ENCODE measurements at places on chromosomes 16 and 17.

DNA sequence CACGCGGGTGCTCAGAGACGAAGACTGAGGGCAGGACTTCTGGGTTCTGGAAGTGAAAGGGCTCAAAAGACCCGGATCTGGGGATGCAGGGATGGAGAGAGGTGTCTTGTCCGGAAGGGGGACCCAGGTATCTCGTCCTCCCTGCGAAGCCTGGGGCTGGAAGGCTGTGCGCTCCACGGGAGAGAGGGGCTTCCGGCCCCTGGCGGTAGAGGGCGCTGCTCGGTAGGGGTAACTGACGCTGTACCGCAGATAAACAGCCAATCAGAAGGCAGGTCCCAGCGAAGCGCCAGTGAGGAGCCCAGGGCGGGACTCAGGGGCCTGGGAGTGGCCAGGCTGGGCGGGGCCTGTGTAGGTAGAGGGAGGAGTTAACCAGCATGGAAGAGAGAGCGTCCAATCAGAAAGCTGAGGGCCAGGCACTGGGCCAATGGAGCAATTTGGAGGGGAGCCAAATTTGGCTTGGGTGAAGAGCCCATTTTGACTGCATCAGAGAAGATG lies 804 bp downstream of the TGFB1I1 start:
- DNase-seq: no peak

DNA sequence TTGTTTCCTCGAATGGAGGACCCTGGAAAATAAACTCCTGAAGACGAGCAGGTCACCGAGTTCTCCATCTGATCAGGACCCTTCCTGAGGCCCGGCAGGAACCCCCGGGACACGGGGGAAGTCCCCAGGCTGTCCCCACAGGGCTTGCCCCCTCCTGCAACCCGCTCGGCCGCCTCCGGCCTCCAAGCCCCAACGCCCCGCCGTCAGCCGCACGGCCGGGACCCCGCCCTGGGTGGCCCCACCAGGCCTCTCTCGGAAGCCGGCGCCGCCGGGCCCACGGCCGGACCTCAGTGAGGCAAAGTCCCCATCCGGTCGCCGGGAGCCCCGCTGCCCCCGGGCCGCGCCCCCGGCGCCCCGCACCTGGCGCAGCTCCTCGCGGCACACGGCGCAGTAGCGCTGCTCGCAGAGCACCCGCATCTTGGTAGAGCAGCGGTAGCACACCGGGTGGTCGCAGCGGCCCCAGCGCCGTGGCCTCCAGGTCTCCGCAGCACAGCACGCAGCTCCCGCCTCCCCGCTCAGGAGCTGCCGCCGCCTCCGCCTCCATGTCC lies 383 bp downstream of the ZNF598 start:
- DNase-seq: no peak

DNA sequence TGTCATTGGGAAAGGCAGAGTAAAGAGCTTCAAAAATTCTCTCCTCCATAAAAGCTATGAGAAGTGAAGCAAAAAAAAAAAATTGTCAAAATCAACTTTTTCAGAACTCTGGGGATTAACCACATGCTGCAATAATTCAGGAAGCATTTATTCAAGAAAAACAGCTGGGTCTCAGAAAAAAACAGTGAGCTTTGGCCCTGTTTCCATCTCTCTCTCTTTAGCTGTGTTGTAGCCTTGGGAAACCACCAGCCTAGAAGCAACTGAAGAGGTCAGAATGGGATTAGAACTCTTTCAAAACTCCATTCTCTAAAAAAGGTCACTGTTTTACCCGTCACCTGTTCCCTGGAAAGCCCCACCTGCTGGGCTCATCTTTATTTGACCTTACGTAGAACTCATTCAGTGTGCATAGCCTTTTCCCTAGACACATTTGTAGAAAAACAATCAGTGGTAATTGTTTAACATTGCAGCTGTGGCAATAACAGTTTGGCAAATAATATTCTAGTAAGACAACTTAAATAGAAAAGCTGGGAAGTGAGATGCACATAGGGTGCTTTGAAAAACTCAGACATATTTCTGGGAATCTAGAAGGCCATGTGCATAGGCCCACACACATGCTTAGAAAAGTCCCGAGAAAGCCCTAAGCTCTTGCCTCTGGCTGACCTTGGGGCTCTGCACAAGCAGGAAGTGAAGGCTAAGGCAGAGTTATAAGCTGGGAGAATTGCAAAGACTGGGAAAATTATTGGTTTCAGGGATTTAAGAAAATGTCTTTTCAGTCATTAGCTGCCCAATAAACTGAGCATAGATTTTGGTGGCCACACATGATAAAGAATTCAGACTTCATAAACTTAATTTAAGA lies 18.0 kb downstream of the SLC5A11 start:
- DNase-seq: no peak

GRCh38 chr17:8463099-8463498 lies 27.4 kb downstream of the NDEL1 start:
- no peak for DNase-seq

- no peak for DNase-seq
These were observed 74.3 kb downstream of the CA4 start for GRCh38 chr17:60224064-60224463.
